Tibial nerve (tissue), 4 donors: ENCODE measurements at places on chromosomes 7 and 10.

GRCh38 chr10:58780476-58780875 lies 267.8 kb downstream of the BICC1 start:
- no peak for DNase-seq

DNA sequence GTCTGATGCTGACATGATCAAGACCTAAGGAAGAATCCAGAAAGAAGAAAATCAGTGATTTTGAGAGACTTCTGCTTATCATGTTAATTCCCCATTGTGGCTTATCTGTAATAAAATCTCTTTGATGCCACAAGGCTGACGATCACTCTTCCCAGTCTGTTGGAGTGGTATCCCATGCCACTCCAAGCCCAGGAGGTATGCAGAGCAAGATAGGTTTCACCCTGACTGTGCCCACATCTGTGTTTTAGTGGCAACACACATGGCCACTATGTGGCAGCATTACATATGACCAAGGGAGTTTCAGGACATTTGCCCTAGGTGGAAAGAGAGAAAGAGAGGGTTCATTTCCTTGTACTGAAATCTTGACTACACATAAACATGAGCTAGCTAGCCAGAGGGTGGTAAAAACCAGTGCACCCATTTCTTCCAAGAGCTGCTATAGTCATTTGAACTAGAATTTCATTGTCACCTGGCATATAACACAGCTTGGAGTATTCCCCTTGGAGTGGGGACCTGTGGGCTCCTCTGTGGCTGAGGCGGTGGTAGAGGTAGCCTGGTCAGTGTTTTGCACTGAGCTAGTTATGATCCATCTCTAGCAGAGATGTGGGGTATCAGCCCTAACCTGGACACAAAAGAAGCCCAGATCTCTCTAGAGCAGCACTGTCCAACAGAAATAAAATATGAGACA lies 20.8 kb downstream of the LAMB4 start:
- DNase-seq: no peak

- no peak for DNase-seq
Observed at GRCh38 chr7:27908534-27909165, 168.7 kb downstream of the TAX1BP1 start.

GRCh38 chr10:733086-733485 lies 43.6 kb upstream of the DIP2C start:
- no peak for DNase-seq

- no peak for DNase-seq
Observed at GRCh38 chr10:9012312-9012711, 957.8 kb downstream of the GATA3 start.

DNA sequence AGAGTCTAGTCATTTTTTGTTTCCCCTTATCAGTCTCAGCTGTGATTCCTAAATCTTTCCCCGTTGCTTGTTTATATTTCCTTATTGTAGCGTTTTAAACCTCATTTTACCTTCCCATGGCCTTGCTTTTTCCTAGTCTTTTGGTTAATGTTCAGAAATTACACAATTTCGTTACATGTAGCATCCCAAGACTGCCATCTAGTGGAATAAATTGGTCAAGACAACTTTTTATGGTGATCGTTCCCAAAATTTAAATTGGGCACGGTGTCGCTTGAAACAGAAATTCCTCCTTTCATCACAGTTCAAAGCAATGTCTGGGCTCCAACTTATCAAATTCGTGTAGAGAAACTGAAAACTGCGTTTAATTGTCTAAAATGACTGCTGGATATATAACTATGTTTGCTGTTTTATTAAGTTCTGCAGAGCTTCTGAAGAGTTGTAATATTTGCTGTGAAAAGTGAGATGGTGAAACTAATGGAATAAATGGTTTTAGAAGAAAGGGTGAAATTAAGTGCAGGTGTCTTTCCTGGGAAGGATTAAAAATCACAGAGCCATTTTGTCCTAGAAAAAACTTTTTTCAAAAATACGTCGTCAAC lies 370.2 kb downstream of the PHF14 start:
- no peak for DNase-seq

GRCh38 chr10:59047180-59047579 lies 129.3 kb upstream of the PHYHIPL start:
- DNase-seq: no peak
